ENCODE measurements at places on chromosomes 7 and 10.

GRCh38 chr10:69327463-69328379 lies 49.4 kb downstream of the HK1 start:
- DNase-seq: no peak

GRCh38 chr10:113178771-113179170 lies 228.7 kb downstream of the TCF7L2 start:
- no peak for DNase-seq

GRCh38 chr10:23422003-23422411 lies 16.9 kb upstream of the OTUD1 start:
- DNase-seq: no peak

- no peak for DNase-seq
Measured at GRCh38 chr7:4163565-4164203, 518.4 kb upstream of the FOXK1 start.

GRCh38 chr10:99849536-99849935 lies 67.1 kb downstream of the ABCC2 start:
- no peak for DNase-seq

GRCh38 chr7:50412973-50413372 lies 37.2 kb downstream of the FIGNL1 start:
- no peak for DNase-seq

DNA sequence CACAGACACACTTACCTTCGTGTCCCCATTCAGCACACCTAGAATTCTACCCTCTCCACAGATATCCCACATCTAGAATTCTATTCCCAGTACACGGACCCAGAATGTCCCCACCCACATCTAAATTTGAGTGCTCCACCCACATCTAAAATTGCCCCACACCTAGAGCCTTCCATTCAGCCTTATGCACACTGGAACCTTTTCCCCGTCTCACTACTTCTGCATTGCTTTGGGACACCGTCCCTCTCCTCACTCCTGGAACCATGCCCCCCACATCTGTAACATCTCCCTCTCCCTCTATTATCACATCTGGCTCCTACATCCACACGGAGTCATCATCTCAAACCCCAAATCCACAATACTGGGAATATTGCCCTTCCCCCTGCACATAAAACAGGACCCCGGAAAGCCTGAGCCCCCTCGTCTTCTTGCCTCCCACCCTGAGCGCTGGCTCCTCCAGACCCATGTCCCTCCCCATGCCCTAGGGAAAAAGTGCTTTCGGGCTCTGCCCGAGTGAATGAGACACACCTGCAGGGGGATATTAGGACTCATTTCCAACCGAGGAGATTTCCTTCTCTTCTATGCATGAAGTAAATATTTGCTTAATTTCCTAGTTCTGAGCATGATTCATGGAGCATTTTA lies 125.8 kb upstream of the UNC5B start:
- no peak for DNase-seq

GRCh38 chr7:55571511-55572377 lies 558 bp downstream of the VOPP1 start:
- DNase-seq: peak; percentile 30

GRCh38 chr7:36999626-37000485 lies 275.6 kb upstream of the AOAH start:
- DNase-seq: no peak

GRCh38 chr10:5411941-5412276 lies 448 bp upstream of the NET1 start:
- no peak for DNase-seq

DNA sequence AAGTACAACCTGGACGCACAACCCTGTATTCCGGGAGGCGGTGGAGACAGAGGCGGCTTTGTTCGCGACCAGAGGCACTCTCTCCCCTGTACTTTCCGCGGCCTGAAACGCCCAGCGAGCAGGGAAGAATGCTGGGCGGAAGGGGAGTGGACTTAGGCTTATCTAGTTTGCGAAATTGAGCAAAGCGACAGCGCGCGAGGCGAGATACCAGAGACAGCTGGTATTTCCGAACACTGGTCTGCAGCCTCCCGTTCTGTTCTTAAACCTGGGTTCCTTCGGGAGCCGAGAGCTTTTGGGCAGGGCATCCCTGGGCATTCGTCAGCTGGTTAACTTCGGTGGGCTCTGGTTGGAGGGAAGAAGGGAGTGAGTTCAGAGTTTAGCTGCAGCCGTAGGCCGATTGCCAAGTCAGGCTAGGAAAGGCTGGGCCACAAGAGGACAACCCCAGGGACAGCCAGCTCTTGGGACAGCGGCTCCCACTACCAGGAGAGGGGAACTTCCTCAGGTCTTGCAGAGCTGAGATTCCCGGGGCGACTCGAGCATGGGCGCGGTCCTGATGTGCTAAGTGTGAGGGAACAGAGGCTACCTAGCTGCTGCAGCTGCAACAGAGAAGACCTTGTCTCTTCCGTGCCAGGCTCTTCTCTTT lies 3.9 kb downstream of the HMX3 start:
- DNase-seq: no peak

DNA sequence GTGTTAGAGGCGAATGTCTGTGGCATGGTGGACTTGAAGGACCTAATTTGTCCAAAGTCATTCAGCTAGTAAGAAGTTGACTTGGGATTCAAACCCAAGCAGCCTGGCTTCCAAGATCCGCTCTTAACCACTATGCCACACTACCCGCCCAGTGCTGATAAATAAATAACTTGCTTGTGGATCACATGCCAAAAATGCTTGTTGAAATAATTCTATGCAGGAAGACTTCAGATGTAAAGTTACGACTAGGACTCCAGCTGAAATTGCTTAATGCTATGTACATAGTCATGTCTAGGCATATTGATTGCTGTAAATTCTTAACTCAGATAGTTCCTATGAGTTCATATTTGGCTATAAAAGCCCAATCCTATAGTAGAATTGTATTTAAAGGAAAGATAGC lies 76.0 kb downstream of the PLXDC2 start:
- DNase-seq: no peak

DNA sequence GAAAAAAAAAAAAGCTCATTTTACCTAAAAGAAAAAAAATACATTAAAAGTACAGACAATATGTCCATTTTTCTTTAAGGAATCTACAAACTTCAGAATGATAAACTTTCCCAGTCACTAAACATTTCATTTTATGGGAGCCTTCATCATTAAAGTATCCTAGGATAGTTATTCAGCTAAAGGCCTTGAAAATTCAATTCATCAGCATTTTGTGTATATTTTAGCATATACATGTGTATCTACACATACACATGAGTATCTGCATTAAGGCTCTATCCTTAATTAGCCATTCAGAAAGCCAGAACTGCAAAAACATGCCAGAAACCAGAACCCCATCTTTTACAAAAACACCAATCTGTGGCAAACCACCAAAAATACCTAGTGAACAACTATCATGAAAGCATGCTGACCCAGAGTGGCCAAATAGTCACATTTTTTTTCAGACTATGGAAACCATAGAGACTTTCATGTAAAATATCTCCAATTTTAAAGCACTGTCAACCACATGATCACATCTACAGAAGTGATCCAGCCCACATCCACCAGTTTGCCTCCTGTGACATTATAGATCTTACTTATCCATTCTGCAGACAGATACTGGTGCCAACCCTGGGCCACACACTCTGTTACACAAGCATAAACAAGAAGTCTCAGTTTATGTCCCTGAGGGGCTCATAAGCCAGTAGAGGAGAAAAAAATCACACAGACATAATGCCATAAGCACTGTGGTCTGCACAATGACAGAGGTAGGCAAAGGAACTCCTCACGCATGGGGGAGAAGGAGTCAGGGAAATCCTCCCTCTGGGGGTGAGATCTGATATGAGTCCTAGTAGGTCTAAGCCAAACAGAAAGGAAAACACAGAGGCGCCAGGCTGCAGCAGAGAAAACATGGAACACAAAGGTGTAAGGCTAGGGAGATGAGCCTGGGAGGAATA lies 79.2 kb downstream of the SRPK2 start:
- DNase-seq: no peak

GRCh38 chr10:60615541-60615940 lies 162.7 kb upstream of the CDK1 start:
- DNase-seq: no peak

GRCh38 chr10:62652114-62652513 lies 152.4 kb upstream of the ADO start:
- no peak for DNase-seq

GRCh38 chr10:28954211-28954610 lies 276.9 kb downstream of the BAMBI start:
- DNase-seq: no peak

GRCh38 chr7:85972504-85973141 lies 671.1 kb upstream of the GRM3 start:
- DNase-seq: no peak

- DNase-seq: no peak
Measured at GRCh38 chr10:59708816-59709394, 745 bp downstream of the SLC16A9 start.

DNA sequence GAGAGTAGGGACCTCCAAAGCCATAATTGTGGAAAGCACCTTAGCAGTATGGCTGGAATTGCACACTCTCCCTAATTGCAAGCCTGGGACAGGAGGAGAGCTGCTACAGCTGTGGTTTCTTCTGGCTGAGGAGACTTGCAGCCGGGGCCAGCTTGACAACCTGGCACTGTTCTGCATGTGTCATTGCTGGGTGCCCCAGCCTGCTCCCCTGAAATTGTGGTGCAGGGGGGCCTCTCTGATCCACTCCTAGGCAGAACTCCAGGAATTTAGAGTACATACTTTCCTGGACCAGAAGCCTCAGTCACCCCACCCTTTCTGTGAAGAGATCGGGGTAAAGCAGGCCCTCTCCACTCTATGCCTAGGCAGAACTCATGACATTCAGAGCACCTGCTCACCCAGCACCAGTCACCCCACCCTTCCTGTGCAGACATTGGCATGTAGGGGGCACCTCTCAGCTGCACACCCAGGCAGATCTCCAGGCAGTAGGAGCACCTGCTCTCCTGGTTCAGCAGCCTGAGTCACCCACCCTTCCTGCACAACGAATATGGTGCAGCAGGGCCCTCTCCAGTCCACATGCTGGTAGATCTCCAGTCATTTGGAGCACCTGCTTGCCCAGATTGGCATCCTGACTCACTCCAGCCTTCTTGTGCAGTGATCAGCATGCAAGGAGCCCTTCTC lies 34.4 kb upstream of the DYNC1I1 start:
- DNase-seq: no peak

DNA sequence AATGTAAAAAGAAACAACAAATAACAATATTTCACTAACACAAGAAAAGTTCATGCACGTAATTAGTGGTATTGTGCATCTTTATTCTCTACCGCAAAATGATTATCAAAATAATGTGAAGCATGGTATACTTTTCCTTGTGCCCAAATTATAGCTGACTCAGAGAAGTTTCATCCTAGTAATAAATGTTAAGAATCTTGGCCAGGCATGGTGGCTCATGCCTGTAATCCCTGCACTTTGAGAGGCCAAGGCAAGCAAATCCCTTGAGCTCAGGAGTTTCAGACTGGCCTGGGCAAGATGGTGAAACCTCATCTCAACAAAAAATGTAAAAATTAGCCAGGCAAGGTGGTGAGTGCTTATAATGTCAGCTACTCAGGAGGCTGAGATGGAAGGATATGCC lies 105.0 kb downstream of the KMT2C start:
- no peak for DNase-seq

- no peak for DNase-seq
Measured at GRCh38 chr10:132324186-132324585, 7.8 kb upstream of the LRRC27 start.

GRCh38 chr10:124221356-124222317 lies 128.2 kb upstream of the CHST15 start:
- DNase-seq: no peak

- no peak for DNase-seq
Measured at GRCh38 chr7:23205909-23206767, 24.3 kb downstream of the NUP42 start.

DNA sequence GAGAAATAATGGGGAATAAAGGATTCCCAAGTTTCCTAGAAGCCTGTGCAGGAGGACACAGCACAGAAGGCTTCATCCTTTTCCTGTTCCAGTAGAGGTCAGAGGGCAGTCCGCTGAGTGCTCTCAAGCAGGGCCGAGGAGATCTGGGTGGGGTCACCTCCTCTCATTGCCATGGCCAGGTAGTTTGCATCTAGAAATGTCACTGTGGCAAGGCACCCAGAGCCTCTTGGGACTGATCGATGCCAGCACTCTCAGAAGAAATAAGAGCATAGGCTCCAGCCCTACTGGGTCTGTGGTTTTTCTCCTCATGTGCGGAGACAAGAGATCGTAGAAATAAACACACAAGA lies 7.9 kb downstream of the NUB1 start:
- no peak for DNase-seq

- no peak for DNase-seq
Measured at GRCh38 chr7:11133436-11133959, 159.8 kb downstream of the PHF14 start.

- no peak for DNase-seq
Measured at GRCh38 chr10:24207341-24207740, 1.6 kb upstream of the KIAA1217 start.

DNA sequence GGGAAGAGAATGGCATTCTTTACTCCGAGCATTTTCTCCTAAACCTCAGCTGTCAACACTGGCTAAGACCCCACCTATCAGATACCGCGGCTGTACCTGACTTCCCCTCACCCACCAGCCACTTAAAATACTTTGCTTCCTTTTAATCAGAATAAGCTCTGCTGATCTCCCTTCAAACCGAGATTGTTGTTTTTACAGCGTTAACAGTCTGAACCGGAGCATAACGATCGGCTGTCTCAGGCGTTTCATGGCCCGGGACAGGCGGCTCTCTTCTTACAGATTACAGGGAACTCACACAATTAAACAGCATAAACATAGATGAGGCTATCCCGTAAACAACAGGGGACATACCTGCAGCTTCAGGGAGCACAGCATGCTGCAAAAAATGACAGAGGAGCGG lies 174.3 kb upstream of the RNF32 start:
- DNase-seq: no peak

DNA sequence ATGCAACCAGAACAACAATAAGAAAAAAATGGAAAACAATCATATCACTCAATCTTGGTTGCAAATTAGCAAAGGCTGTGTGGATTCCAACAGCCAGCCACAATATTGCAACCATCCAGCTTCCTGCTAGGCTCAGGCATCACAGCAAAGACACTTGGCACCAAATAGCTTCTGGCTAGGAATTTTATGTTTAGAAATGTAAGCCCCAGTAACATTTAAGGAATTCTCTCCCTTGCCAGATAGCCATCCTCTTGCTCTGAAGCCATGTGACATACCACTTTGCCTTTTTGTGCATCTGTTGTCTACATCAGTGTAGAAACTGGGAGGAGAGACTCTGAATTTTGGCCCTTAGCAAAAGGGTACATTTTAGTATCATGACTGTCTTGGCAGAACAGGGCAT lies 22.2 kb downstream of the MKX start:
- DNase-seq: no peak

GRCh38 chr7:149721084-149721601 lies 52.2 kb downstream of the ZNF467 start:
- no peak for DNase-seq

- DNase-seq: no peak
Measured at GRCh38 chr7:35797311-35797710, 3.5 kb upstream of the SEPTIN7 start.

DNA sequence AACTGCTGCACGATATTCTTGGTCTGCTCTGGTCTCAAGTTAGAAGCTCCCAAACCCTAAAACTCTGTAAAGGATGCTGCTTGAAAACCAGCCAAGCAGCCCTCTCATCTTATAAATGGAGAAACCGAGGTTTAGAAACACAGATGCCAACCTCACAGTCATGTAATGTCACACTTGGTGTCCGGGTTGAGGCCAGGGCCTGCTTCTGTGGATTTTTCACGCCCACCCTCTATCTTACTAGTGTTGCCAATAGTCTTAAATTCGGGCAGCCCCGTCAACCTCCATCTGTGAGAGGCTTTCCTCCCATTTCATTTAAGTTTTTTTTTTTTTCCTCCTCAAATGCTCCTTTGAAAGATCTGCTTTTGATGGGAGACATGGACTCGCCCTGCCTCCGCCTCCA lies 28.9 kb downstream of the PLPP4 start:
- DNase-seq: no peak

- no peak for DNase-seq
Measured at GRCh38 chr7:133165001-133165400, 83.1 kb upstream of the CHCHD3 start.
